ENCODE measurements at places on chromosomes 7 and 10. TPM values are rescaled to one million over a fixed set of nuclear protein-coding genes. Genes with fewer than 3 reads are reported as not detected.

DNA sequence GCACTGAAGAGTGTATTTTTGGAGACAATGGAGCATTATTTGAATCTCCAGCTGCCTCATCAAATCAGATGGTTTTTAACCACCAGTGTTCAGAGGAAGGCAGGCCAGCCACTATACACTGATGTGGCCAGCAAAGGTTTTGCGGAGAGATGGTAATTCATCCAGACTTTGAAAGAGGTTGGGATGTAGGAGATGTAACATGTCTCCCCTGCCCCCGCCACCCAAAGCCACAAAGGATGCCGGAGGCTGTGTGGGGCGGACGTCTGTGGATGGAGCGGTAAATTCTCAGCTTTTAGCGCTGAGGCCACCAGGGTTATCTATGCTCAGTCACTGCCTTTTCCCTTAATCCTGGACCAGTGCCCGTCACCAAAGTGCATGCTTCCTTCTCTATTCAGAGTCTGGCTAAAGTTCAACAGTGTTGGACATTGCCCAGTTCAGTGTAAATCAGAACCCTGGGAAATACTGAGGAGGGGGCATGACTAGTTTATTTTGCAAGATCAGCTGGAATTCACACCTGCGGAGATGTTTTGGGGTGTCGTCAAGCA lies 3.7 kb upstream of the TRIP6 start:
- no peak for DNase-seq

The MCM7 gene
- 126 TPM for total RNA-seq

DNA sequence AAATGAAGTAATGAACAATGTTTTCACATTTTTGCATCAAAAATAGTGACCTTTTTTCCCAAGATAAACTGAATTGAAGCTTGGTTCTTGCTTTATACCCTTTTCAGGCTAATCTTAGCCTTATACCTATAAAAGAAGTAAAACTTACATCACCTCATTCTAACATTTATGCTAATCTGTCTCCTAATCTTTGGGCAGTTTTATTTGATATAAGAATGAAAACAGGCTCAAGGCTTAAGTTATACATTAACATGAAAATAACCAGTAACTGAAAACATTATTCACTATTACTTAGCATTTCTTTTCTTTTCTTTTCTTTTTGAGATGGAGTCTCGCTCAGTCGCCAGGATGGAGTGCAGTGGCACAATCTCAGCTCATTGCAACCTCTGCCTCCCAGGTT lies 113.1 kb downstream of the HIBADH start:
- no peak for DNase-seq

The SEMA3E gene
- total RNA-seq: not detected

DNA sequence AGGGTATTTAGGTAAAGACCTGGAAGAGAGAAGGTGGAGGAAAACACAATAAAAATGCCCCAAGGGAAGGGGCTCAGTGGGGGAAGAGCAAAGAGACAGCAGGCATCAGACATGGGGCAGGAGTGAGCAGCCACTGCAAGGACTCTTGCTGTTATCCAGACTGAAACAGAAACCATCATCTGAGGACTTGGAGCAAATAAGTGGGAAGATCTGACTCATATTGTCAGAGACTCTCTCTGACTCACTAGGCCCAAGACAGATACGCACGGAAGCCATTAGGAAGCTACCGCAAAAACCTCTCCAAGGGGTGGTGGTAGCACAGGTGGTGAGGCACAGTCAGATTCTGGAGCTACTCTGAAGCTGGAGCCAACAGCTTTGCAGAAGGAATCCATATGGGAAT lies 110.7 kb downstream of the RNF32 start:
- peak; percentile 70 for DNase-seq

The IFIT1B gene
- not detected for total RNA-seq

DNA sequence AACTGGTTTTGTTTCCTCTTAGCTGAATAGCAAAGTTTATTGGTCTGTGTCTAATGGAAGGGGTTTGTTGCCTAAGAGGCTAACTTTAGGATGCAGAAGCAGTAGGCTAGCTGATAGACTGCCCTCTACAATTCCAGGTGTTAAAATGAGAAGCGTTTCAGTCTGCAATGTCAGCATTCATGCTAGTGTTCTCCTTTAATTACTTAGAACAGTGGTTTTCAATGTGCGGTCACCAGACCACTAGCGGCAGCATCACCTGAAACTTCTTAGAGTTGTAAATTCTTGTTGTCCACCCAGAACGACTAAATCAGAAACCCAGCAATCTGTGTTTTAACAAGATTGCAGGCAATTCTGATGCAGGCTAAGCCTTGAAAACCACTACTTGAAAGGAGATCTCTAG lies 392.9 kb downstream of the IPMK start:
- DNase-seq: no peak

DNA sequence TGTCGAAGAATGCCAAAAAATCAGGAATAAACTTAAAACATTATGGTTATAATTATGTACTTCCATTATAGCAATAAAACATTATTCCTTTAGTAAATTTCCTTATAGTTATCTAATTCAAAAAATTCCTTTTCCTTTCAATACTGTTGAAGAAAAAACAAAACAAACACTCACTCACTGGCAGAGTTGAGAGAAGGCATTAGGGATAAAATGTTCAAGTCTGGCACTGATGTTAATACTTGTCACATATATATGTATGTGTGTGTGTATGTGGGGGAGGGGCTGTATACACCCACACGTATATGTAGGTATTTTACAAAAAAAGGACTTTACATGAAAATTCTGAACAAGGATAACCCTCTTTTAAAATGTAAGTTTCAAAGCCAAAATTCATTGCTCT lies 150.2 kb upstream of the MEOX2 start:
- no peak for DNase-seq

- no peak for DNase-seq
Observed at GRCh38 chr10:97771055-97771891, 526 bp downstream of the SFRP5 start.

The VPS37D gene
- 2.4 TPM for total RNA-seq

GRCh38 chr7:94556028-94556427 lies 46.4 kb downstream of the CASD1 start:
- DNase-seq: no peak

The FGFR2 gene
- not detected for total RNA-seq

DNA sequence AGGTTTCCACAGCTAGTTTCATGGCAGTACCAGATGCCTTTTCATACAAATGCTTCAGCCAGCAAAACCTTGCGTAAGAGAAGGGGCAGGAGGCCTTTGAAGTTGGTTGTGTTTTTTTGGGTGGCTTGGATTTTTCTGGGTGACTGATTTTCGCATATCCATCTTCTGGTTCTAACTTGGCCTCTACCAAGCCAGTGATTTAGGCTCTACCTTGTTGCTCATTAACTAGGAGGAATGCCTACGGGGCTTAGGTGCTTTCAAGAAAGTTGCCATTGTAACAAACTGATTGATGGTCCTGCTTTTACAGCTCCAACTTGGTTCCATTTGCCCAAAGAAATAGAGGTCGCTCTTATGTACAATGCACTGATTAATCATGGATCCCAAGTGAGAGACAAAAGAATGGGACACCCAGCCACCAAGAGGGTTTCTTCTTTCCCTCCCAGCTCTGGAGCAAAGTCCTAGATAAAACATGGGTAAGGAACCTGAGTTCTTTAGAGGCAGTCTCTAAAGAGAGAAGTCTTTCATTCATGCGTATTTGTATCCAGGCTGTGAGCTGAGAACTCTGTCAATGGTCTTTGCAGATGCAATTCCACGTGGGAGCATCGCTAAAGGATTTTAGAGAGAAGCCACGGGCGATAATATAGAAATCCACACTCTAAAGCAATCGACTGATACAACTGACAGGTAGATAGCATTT lies 92.1 kb upstream of the FGFR2 start:
- no peak for DNase-seq

- DNase-seq: no peak
Observed at GRCh38 chr7:1725199-1725690, 55.2 kb downstream of the ELFN1 start.

- no peak for DNase-seq
Observed at GRCh38 chr10:107371801-107372200, 207.3 kb upstream of the SORCS1 start.

- peak; percentile 65 for DNase-seq
Observed at GRCh38 chr10:24349379-24350001, 140.6 kb downstream of the KIAA1217 start.

DNA sequence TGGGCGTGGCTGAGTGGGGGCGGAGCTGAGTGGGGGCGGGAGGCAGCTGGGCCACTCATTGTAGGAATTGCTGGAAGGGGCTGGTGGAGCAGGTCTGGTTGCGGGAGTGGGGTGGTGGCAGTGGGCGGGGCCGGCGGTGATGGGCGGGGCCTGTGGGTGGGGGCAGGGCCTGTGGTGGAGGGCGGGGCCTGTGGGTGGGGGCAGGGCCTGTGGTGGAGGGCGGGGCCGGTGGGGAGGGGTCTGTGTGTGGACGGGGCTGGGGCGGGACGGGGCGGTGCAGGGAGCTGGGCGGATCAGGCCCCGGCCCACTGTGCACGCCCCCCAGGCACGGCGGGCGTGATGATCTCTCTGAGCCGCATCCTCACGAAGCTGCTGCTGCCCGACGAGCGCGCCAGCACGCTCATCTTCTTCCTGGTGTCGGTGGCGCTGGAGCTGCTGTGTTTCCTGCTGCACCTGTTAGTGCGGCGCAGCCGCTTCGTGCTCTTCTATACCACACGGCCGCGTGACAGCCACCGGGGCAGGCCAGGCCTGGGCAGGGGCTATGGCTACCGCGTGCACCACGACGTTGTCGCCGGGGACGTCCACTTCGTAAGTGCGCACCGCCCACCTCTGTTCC lies 14.0 kb downstream of the SLC29A4 start:
- DNase-seq: no peak

The GPR158 gene
- total RNA-seq: not detected

- no peak for DNase-seq
Observed at GRCh38 chr10:6578795-6579182, 1.3 kb downstream of the PRKCQ start.

DNA sequence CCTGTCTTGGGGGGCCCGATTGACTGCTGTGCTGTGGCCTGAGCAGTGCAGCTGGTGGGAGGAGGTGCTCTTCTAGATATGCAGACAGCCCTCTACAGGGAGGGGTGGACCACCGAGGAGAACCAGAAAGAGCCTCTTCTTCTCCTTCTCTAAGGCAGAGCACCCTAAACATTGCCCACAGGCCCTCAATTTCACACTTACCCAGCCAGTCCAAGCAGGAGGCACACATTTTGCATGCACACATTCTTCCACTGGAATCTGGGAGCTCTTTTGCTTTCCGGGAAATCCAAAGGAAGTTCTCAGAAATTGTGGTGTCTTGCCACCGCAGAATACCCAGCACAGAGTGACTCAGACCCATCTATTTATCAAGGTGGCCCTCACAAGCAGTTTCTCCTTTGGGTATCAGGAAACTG lies 45.8 kb downstream of the EEPD1 start:
- DNase-seq: peak; percentile 18

The GSTO2 gene
- total RNA-seq: 10.7 TPM

DNA sequence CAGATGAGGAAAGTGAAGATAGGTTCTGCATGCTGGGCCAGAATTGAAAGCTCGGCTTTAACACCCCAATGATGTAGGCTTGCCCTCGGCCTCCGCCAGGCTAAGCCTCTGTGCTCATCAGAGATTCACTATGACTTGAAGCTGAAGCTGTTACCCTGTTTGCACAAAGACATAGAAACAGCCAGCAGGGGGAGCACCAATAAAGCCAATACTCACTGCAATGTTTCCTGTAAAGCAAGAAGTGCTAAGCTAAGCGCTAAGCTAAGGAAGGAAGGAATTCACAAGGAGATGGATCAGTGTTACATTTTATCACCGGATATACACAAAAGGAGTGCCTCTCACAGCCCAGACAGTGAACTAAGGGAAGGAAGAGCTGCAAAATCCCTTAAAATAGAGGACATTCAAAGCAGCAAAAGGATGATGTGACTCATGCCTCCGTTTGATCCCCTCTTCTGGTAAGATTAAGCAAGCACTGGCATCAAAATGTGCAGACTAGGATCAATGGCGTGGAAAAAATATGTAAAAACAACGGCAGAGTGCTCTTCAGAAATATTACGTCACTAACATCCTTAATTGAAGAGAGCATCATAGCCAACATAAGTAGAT lies 153.8 kb downstream of the COBL start:
- peak; percentile 84 for DNase-seq

The HOXA5 gene
- total RNA-seq: 1.4 TPM

The FGL2 gene
- total RNA-seq: not detected

DNA sequence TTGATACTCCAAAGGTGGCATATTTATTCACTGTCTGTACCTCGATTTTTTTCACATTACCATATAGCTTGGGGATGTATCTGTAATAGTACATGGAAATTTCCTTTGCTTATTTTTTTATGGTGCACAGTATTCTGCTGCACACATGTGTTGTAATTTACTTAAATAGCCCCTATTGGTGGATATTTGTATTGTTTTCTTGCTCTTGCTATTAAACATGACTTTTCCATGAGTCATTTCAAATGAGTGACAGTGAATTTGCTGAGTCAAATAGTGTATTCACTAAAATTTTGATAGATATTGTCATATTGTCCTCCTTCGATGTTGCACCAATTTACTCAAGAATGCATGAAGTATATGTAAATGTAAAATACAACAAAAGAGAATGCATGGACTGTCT lies 122.7 kb upstream of the STEAP4 start:
- DNase-seq: no peak

The SLC16A12 gene
- total RNA-seq: not detected

DNA sequence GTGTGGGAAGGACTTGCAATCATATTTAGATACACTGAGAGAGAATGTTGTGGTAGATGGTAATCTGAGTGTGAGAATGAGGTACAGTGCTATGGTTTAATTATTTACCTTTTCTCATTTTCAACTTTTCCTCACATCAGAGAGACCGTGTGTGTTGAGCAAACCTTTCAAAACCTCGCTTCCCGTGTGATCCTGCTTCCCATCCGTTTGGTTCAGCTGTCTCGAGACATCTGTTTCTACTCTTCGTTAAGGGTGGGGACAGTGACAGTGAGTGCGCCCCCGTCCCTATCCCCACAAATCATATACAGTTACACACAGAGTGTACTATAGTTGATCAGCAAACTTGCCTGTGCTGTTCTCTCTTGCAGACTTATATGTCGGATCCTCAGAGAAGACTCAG lies 33.0 kb upstream of the NOBOX start:
- no peak for DNase-seq

DNA sequence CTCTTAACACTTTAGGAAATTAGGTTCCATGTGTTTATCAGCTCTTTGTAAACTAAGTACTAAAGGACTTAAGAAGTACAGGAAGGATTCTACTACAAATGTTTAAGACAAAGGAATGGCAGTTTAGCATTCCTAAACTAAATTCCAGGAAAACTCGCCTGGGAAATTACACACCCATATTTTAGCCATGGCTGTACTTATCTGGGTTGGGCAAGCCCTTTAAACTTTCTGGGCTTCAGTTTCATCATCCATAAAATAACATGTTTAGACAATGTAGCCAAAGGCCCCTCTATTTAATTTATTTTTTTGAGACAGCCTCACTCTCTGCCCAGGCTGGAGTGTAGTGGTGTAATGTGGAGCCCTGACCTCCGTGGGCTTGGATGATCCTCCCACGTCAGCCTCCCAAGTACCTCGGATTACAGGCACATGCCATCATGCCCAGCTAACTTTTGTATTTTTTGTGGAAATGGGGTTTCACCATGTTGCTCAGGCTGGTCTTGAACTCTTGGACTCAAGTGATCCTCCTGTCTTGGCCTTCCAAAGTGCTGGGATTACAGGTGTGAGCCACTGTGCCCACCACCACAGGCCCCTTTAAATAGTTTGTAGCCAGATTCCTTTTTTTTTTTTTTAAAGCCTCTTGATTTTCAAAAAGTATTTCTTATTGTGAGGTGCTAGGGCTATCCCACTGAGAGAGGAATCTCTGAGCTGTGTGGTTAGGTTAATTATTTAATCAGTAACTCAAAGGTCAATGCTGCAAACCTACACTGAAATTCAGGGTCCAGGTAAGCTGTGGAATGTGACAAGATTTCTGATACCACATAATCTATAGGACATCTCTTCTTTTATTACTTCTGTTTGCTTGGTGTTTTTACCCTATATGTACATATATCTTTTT lies 32.1 kb downstream of the TMEM60 start:
- DNase-seq: peak; percentile 7

The TYW1B gene
- total RNA-seq: 3.5 TPM

The LRRD1 gene
- not detected for total RNA-seq

Measured in HFFc6 (cell line).